ENCODE measurements at places on chromosomes 3 and 15.

GRCh38 chr3:197746801-197747237 is 2.9 kb upstream of the FYTTD1 start:
- no peak for DNase-seq

- no peak for DNase-seq
These were observed 37.4 kb upstream of the CNTN3 start for GRCh38 chr3:74651885-74652284.

DNA sequence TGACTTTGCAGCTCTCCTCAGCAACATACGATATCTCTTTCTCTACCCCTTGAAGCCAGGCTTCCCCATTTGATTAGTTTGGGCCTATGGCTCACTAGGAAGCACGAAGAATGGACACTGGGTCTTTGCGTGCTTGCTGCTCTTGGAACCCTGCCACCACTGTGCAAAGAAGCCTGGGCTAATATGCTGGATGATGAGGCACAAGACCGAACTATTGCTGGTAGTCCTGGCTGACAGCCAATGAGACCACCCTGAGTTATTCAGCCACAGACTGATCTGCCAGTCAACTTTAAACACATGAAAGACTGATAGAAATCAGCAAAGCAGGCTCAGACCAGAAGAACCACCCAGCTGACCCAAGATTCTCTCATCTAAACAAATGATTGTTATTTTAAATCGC is 250.3 kb downstream of the CBLB start:
- DNase-seq: no peak

GRCh38 chr3:32147509-32147908 is 41.1 kb downstream of the GPD1L start:
- DNase-seq: no peak

- no peak for DNase-seq
These were observed 17.9 kb upstream of the EPB42 start for GRCh38 chr15:43238671-43239131.

GRCh38 chr3:72320095-72320954 is 527.9 kb downstream of the SHQ1 start:
- no peak for DNase-seq

Data from CD4-positive, alpha-beta T cell treated with Interleukin-15 for 1 hour (primary cell).